GDM1 (cell line): ENCODE measurements at places on chromosomes 13 and 19.

DNA sequence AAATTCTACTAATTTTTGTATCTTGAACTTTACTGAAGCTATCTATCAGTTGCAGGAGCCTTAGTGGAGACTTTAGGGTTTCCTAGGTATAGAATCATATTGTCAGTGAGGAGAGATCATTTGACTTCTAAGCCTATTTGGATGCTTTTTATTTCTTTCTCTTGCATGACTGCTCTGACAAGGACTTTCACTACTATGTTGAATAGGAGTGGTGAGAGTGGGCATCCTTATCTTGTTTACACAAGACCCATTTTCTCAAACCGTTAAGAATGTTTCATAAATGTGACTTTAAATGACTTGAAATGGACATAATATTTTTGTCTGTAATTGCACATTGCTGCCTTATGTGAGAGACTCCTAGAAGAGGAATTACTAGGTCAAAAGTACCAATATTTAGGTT is 17.9 kb upstream of the CSNK1A1L start:
- DNase-seq = no peak

GRCh38 chr19:45250832-45251451 is at the start of gene MARK4:
Gene MARK4, plus strand, starts transcription at chr19:45251271. Its CDS starts 318 bp downstream, at chr19:45251589.
- peak; percentile 49 for DNase-seq

- DNase-seq = no peak
Measured at GRCh38 chr19:6707658-6708018, 12.8 kb downstream of the C3 start.

- no peak for DNase-seq
Measured at GRCh38 chr13:71096421-71096820, 770.6 kb downstream of the DACH1 start.

DNA sequence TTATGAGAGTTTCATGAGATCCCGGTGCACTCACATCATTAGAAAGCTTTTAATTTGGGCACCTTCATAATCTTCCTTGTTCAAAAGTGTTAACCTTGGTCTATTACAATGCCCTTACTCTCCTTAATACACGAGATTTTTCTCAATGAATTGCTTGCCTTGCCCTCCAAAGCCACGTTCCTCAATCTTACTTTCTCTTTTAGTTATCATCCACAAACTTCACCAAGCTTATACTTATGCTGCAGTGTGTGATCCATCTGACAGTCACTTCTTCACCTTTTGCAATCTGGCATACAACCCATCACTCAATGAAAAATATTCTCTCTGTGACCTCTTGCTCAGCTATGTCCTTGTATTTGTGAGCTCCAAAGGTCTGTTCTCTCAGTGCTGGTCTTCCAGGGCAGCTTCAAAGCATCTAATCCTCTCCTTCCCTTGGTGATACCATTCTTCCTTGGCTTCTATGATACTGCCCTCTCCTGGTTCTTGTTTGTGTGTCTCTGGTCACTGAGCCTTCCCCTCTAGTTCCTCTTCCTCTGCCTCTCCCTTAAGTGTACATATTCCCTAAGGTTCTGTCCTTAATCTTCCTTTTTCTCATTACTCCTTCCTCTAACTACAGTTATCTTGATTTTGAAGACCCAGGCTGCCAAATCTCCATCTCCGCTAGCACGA is 202.2 kb upstream of the STARD13 start:
- DNase-seq = peak; percentile 69

GRCh38 chr13:39415008-39415802 is 187.8 kb downstream of the LHFPL6 start:
- DNase-seq = peak; percentile 17

DNA sequence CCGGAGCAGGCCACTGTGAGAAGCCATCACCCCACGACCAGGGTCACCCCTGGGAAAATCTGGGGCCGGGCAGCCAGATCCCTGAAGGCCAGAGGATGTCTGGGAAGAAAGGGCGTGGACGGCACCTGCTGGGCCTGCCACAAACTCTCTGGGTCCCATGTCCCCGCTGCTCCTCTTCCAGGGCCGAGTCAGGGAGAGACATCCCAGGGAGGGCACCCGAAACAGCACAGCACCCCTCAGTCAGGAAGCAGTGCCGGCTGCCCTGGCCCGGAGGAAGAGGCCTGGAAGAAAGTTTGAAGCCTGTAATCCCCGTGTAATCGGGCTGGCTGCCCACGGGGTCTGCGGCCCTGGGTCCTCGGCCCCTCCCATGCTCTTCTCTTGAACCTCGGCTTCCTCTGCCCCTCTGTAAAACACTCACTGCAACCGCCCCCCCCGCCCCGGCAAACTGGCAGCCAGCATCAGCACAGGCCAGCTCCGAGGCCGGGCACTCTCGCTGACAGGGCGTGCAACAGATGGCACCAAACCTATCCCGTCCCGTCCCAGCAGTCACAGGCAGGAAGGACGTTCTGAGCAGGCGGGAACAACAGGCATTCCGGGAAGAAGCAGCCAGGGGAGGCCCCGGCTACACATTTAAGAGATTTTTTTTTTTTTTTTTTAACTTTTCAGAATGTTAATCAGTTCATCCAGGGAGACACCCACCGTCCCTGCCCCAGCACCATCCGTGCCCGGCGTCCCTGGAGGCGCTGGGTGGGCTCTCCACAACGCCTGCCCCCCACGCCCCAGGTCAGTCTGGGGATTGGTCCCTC is 1.5 kb downstream of the SBNO2 start:
- DNase-seq = no peak
